ENCODE measurements at places on chromosomes 7 and 10. TPM values are rescaled to one million over a fixed set of nuclear protein-coding genes. Genes with fewer than 3 reads are reported as not detected.

The IKZF1 gene
- 1.2 TPM for total RNA-seq

The FBXL13 gene
- total RNA-seq, result 6.5 TPM

The EBLN1 gene
- not detected for total RNA-seq

The STEAP2 gene
- total RNA-seq, result 2.4 TPM

The CRTAC1 gene
- total RNA-seq, result 7.3 TPM
